ENCODE measurements at places on chromosomes 3 and 15.
A peak's percentile ranks its signal among the peaks of the same experiment; 100 is the strongest.

GRCh38 chr15:50425219-50425618 lies 1.0 kb downstream of the USP8 start:
- no peak for DNase-seq

DNA sequence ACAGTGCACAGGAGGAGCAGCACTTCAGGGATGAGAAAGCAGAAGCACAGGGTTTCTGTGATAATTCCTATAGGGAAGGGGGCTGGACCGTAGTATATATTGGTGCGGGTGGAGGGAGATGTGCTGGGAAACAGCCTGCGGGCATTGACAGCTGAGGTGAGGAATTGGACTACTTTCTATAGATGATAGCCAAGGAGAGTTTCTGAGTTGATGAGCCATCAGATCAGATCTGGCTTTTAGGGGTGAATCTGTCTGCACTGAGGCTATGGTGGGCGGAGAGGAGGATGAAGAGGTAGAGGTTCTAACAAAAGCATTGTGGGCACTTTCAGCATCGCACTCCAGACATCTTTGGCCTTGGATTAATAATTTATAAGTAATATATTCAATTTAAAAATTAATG lies 33.1 kb downstream of the SELENOT start:
- DNase-seq = no peak

- DNase-seq = no peak
Observed at GRCh38 chr15:96351761-96352603, 21.5 kb downstream of the NR2F2 start.

- no peak for DNase-seq
Observed at GRCh38 chr3:152350139-152350538, 81.4 kb downstream of the MBNL1 start.

GRCh38 chr3:24937228-24937627 lies 442.6 kb upstream of the THRB start:
- DNase-seq = no peak

DNA sequence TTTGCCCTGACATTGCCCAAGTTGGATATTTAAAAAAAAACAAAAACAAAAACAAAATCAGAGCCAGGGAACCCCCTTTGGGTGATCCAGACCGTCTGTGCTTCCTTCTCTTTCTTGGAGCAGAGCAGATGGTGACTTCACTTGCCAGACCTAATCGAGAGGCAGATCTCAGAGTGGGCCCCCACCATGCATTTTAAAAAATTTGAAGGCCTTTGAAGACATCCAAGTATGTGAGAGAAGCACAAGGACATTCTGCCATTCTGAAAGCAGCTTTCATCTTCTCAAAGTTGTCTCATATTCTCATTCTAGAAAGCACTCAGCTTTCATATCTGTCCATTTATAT lies 93.3 kb downstream of the SV2B start:
- no peak for DNase-seq

- DNase-seq = no peak
Observed at GRCh38 chr15:90000186-90001001, 730 bp upstream of the ZNF710 start.

DNA sequence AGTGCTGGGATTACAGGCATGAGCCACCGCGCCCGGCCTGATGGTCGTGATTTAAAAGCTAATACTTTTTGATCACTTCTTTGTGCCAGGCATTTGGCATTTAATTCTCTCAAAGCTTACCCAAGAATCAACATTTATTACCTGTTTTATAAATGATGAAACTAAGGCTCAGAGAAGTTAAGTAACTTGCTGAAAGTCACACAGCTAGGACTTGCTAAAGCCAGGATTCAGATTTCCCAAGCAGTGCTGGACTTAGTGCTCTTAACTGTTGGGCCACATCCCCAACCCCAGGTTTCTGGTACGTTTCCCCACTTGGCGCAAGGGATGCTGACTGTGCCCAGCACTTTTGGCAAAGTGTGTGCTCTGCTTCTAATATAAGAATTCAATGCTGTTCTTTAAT lies 10.5 kb downstream of the GRK7 start:
- no peak for DNase-seq

- peak; percentile 39 for DNase-seq
Observed at GRCh38 chr15:64430000-64430735, 30.2 kb upstream of the ZNF609 start.

DNA sequence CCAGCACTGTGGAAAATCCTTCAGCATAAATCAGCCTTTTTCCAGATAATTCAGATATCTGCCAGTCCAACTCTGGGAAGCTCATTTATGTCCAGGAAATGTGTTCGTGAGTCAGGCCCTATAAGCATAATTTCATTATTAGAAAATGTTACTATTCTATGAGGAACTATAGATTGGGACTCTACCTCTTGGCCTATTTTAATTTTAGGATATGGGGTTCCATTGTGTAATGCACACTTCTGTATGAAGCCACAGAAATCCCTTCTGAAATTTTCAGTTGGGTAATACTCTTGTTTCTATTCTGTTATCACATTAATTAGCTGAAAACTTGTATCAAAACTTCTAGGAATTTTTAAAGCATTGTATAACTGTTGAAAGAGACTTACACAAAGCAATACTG lies 43.9 kb upstream of the IL12A start:
- DNase-seq = no peak

DNA sequence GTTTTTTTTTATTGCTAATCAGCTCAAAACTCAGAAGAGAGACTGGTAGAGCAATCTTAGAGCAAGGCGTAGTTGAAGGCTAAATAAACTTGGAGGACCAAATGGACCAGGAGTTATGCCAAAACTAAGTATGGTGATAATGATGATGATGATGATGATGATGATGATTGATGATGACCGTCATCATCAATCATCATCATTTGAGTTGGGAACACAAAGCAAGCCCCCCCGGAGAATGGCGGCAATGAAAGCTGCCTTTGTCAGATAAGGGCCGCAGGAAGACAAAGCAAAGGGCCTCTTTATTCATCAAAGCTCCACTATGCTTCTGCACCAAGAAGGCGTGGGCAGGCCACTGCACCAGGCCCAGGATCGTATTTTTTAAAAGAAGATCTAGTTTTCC lies 82.1 kb upstream of the RAD18 start:
- DNase-seq = no peak

Data from CD4-positive, alpha-beta T cell treated with Interleukin-15 for 1 hour (primary cell).